EL (cell line): ENCODE measurements at places on chromosomes 16 and 17.

GRCh38 chr17:38867968-38868816 lies 1.7 kb upstream of the LASP1 start:
- peak; percentile 84 for DNase-seq

DNA sequence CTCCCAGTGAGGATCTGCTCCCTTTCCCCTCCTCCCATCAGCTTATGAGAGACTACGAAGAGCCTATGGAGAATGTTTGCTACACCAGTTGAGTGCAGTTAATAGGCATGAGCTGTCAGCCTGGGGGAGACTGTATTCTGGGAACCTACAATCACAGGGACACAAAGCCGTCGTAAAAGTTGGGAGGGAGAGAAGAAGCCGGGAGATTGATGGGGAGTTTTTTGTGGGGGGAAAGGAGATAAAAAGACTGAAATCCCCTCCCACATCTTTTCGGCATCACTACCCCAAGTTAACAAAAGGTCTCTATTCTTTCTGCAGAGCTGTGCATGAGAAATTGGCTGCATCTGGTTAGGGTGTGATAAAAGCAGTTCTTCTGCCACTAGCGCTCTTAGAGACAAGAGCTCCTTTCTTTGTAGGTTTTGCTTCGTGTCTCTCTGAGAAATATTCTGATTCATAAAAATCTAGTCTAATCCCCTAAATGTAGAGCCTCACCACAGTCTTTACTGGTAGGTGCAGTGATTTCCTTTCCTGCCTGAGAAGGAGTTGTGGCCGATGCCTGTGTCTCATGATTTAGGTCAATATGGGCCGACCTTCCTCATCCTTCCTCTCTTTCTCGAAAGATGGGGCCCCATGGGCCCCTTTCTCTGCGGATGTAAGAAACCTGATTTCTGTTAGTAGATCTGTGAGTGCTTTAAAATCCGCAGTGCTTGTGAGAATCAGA lies 77.4 kb downstream of the BPTF start:
- no peak for DNase-seq

GRCh38 chr16:89537549-89537925 lies 22.9 kb upstream of the RPL13 start:
- no peak for DNase-seq

- no peak for DNase-seq
Measured at GRCh38 chr16:64469906-64470702, 651.8 kb downstream of the CDH11 start.

DNA sequence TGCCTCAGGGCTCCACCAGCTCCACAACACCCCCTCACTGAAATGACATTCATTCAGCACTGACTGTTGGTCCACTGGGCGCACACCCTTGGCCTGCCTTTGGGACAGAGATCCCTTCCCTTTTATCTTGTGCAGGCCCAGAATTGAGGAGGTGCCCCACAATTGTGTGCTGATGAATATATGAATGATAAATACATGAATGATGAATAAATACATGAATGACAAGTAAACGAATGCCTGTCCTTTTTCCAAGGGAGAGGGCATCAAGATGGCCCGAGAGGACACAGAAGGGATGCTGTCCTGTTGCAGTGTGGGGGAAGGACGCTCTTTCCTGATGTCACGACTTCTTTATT lies 5.7 kb downstream of the CCR7 start:
- no peak for DNase-seq

DNA sequence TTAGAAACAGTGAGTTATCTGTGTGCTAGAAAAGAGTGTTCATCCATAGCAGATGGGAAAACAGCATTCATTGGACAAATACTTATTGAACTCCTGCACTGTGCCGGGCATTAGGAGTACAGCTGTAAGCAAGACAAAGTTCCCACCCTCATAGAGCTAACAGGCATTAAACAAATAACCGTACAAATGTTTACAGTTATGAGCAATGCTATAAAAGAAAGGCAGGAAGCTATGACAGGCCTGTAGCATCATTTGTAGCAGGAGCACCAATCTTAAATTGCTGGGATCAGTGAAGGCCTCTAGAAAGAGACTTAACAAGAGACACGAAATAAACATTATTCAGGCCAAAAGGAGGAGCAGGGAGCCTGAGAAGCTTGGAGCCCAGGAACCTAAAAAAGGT lies 15.6 kb downstream of the SDR42E1 start:
- DNase-seq, result no peak

GRCh38 chr16:77133706-77134105 lies 57.3 kb upstream of the MON1B start:
- no peak for DNase-seq

DNA sequence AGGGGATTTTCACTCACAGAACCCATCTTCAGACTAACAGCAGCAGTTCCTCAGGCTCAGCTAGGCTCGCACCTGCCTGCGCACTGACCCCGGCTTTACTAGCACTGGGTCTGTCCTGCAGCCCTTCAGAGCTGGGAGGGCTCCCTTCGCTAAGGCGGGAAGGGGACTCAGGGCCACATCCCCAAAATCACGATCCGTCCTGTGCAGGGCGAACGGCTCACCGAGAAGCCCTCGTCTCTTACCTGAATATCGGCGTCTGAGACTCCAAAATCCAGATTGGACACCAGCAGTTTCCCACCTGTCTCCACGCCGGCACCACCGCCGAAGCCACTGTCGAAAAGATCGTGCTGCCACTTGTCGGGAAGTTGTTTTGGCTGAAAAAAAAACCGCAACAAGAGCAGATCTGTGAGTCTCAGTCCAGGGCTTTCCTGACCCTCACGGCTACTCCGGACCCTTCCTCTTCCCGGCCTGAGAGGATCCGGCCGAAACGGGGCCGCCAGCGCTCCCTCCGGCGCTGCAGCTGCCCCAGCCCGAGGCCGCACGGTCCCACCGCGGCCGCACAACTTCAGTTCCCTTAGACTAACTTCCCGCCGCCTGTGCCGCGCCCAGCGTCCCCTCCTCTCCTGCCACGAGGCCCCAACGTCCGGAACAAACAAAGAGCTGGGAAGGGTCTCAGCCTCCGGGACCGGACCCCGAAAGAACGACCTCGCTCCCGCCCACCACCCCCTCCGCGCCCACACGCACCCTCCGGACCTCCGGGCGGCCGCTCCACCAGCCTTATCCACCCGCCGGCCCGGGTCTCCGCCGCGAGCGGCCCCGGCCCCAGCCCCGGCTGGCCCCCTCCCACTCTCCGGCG lies 711 bp downstream of the ALYREF start:
- no peak for DNase-seq
